ENCODE measurements at places on chromosomes 11 and 22. TPM values are rescaled to one million over a fixed set of nuclear protein-coding genes. Genes with fewer than 3 reads are reported as not detected.

The CRYBB3 gene
- total RNA-seq = 1.0 TPM

DNA sequence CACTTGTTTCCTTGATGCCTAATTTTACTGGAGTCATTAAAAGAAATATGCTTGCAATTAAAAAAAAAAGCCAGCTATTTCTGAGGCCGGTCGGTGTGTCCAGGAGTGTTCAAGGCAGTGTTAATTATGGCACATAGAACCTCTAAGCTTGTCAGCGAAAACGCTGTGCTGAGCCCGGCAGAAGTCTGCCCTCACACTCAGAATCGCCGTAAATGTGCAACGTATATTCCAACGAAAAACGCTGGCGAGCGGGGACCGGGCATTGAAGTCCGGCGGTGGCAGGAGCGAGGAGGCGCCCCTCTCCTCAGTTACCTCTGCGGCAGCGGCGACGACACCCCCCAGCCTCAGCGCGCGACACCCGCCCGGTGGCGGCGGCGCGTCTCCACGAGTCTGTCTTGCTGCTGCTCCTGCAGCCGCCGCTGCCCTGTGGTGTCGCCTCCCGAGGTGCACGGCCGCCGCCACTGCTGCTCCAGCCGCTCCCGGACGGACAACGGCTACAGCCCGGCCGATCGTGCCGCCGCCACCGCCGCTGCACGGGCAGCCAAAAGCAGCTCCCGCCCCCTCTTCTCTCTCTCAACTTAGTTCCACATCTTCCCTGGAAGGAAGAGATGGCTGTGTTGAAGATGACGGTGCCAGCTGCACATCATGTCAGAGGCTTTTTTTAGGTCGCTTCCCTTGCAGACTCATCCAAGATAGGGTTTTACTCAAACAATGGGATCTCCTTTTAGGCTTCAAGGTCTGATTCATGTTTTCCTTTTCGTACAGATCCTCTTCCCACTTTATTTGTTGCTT, 56.0 kb downstream of the JAM3 start:
- peak; percentile 45 for DNase-seq

The DERL3 gene
- 1.5 TPM for total RNA-seq

- no peak for DNase-seq
These were observed 725.8 kb upstream of the RAG2 start for GRCh38 chr11:37323843-37324242.

The MPEG1 gene
- not detected for total RNA-seq

- no peak for DNase-seq
These were observed 16.1 kb downstream of the MGAT3 start for GRCh38 chr22:39472570-39473556.

The UBASH3B gene
- 2.4 TPM for total RNA-seq

- no peak for DNase-seq
These were observed 70.5 kb upstream of the FAT3 start for GRCh38 chr11:92154110-92154509.

GRCh38 chr11:84408946-84409411, 1122.8 kb upstream of the CCDC90B start:
- DNase-seq = no peak

The CDPF1 gene
- total RNA-seq = 10.0 TPM

The CRYBA4 gene
- not detected for total RNA-seq

The MMP1 gene
- total RNA-seq = 0.24 TPM

GRCh38 chr11:6615882-6616585, 3.2 kb downstream of the TPP1 start:
- DNase-seq = no peak

DNA sequence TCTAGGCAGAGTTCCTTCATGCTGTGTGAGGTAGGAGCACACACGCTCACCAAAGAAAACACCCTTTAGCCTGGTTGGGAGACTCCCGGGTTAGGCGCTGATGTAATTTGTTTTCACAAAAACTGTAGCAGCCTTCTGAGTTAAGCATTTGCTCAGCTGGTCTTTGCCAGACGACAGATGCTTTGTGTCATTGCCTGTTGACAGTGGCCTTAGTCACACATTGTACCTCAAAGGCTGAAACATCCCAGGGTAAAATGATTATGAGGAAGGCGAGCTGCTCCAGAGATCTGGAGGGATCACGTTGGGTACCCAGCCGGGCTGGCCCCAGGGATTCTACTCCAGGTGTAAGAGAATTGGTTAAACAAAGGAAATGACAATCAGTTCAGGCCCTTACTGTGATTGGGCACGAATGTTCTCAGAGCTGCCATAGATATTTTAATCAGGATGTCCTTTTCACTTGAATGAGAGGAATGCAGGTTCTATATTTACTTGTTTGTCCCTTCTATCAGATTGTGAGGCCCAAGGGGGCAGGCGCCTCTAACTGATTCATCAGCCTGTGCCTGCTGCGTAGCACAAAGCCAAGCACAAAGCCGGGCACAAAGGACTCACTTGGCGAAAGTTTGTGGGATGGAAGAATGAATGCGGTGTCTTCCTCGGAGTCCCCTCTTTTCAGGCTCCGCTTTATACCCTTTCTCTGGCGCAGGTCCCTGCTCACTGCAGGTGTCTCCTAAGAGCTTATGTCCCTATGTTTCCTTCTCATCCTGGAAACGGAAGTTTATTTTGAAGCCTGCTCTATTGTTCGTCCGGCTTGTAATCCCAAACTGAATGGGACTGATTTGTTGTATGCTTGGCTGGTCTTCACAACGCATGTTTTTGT, 47.1 kb downstream of the ADM start:
- DNase-seq = peak; percentile 11

DNA sequence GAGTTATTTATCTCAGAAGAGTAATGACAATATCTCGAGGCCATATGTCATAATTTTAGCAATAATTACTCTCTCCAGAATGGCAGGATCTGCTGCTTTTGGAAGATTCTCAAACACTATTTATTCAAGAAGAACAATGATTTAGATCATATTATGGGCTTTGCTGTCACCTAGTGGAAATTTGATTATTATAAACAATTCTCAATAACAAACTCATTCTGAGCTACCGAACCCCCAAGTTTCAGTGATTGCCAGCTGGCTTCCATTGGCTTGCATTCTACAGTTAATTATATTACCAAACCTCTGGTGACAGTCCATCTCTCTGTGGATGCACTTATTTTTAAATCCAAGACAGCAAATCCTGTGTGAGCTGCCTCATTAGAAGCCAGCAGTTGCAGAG, 27.9 kb upstream of the SLC36A4 start:
- no peak for DNase-seq

GRCh38 chr11:103610435-103610834, 426.0 kb upstream of the DDI1 start:
- no peak for DNase-seq

DNA sequence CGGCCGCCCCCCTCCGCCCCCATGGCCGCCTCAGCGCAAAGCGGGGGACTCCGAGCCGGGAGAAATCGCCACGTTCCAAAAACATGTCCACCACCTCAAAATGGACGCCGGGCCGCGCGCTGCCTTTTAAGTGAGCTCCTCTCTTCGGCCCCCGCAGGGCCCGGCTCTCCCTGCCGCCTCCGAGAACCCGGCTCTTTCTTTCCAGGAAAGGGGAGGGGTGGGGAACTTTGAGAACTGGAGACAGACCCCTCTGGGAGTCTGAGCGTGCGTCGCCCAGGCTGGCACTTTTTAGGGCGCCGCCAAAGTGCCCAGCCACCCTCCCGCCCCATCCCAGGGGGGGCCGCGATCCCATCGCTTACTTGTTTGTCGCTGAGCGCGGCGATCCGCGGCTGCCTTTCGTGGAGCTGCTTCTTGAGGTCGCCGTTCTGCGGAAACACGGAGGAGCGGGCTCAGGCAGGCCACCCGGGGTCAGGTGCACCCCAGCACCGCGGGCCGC, 1.6 kb downstream of the PHF21B start:
- peak; percentile 24 for DNase-seq

Data from progenitor cell of endocrine pancreas (in vitro differentiated cells).